HCT116 (cell line): ENCODE measurements at places on chromosomes 7 and 10. TPM values are rescaled to one million over a fixed set of nuclear protein-coding genes. Genes with fewer than 3 reads are reported as not detected.

DNA sequence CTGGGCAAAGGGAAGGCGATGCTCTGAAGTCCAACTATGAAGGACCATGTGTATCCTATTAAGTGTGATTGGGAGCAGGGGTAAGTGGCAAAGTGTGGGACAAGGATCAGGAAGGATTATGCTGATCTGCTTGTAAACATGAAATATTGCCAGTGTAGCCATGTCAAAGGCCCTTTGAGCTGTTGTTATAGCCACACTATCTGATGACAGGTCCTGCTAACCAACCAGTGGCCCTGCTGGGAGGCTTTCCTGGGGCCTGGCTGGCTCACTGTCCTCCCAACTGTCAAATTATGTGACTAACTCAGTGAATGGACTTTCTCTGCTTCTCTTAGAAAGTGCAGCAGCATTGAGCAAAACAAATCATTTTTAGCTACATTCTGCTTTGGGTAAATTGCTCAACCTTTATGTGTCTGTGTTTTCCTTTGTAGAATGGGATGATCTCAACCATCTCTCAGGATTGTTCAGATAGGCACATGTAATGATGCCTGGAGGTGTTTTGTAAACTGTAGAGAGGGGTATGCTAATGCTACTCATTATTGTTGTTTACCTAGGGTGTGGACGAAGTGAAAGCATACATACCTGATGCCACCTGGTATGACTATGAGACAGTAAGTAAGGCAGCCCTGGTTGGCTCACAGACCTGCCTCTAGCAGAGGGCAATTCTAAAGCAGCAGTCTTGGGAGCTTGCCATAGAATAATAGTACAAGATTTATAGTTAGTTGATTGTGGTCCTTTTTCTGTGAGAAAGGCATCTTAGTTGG is 47.4 kb downstream of the MGAM2 start:
- DNase-seq = no peak

- no peak for DNase-seq
Measured at GRCh38 chr7:105323366-105323765, 65.4 kb downstream of the SRPK2 start.

- DNase-seq = no peak
Measured at GRCh38 chr7:44235066-44235465, 34.3 kb downstream of the YKT6 start.

DNA sequence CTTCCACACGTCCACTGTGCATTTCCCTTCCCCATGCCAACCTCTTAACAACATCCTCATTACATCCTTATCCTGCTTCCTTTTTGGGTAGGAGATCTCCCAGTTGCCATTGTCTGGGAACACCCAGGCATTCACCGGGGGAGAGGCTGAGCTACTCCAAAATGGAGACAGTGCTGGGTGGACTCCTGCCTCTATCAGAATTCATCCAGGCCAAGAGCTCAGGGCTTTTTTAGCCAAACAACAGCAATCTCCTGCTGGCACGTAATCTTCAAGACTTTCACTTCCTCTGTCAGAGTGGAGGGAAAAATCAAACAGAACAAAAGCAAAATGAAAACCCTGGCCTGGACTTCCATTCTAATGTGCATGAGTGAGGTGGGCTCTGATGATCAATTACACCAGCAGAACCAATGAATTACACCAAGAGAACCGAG is 245.0 kb downstream of the PRPF18 start:
- DNase-seq = no peak

GRCh38 chr7:47518827-47519226 is 63.1 kb downstream of the TNS3 start:
- no peak for DNase-seq

DNA sequence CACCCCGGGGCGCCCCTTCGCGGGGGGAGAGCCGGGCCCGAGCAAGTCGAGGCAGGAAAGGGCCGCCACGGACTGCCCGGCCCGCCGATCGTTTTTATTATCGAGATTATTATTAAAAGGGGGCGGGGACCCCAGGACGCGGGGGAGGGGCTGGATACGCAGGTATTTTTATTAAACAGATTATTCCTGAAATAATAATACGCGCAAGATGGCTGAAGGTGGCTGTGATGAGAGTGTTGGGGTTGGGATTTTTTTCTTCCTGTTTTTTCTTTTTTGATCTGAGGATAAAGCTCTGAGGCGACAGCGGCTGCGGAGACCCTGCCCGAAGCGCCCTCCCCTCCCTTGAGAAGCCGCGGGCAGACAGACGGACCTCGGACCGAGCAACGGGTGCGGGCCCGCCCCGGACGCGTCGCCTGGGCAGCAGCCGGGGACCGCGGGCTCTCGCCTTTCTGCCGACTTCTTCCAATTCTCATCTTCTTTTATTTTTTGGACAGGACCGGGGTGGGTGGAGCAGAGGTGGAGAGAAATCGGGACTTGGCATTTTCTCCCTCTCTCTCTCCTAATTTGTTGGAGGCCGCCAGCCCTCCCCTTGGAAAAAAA is 1.4 kb upstream of the TRIM8 start:
- peak; percentile 29 for DNase-seq

Gene SPDYE8
- not detected for total RNA-seq

GRCh38 chr10:121669028-121669374 is 70.8 kb upstream of the FGFR2 start:
- no peak for DNase-seq

DNA sequence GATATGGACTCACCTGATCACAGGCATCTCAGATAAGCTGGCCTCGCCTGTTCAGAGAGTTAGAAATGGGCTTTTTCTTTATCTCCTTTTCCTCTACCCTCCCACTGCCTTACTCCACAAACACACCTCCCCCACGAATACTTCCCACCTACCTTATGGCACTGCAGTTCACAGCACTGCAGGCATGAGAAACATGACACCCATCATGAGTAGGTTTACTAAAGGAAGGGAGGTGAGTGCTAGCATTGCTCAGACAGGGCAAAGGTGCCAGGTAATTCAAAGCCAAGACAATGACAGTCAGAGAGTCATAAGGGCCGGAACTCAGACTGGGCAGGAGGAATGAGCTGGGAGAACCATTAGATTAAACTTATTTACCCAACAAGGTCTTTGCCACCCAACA is 220.6 kb downstream of the FAM107B start:
- DNase-seq = peak; percentile 27
